ENCODE measurements at places on chromosomes 2 and 18.

DNA sequence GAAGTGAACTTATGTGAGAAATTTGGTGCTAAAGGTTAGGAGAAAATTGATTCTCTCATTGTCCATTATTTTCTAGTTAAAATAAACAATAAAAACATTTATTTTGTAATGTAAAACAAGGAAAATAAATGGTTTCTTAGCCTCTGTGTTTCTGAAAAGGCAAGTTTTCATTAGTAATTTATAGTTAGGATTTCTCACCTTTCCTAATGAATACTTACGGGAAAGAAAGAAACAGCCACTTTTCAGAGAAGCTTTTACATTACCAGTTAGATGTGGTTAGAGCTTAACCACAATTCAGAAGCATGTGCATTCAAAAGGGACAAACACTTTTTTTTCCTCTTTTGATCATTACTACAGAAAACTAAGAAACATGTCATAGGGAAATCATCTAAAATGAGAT lies 18.8 kb downstream of the NEMP2 start:
- DNase-seq = no peak

- DNase-seq = no peak
Observed at GRCh38 chr2:11705063-11705462, 35.1 kb upstream of the NTSR2 start.

DNA sequence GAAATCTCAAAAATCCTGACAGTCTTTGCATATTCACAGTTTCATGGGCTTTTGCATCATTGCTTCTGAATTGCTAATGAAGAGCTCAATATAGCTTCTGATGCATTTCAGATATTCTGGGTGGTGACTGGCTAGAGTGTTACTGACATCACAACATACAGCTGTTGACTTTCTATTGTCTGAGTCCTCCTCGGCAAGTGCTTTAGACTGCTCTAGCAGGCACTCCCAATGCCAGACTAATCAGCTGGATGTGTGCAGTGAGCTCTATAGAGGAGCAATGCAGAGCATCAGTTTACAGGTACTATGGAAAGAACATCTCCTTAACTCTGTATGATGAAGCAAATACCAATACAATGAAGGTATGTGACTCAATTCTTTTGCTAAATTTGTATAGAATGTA lies 54.9 kb downstream of the R3HDM1 start:
- DNase-seq = no peak

DNA sequence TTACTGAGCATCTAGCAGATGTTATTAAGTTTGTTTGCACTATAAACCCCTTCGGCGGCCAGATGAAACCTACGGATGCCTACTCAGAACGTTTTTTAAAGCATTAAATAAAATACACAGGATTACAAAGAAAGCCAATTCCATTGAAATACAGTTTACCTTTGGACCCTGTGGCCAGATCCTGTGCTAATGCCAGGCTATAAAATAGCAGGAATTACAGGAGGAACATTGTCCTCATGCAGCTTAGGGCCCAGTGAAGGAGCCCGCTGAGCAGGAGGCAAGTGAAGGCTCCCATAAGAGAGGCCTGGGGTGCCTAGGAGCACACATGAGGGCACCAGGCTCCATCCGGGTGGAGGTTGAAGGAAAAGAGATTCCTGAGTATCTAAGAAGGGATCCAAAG lies 310.4 kb downstream of the MTX2 start:
- DNase-seq = no peak

DNA sequence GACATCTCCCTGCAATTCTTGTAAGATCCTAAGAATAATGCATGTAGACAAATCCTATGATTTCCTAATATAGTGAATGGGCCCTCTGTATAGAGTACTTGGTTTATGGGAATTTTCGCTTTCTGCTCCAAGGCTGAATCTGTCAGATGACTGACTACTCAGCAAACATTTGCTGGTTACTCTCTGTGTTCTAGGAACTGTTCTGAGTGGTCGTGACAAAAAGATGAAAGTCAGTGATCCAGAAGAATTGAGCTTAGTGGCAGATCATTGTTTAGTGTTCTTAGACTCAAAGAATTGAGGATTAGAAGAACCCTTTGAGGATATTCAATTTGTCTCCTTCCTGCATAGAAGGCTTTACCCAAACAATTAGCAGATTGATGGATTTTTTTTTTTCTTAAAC lies 10.0 kb downstream of the XRCC5 start:
- no peak for DNase-seq

- DNase-seq = no peak
Observed at GRCh38 chr2:113225263-113226259, 51.8 kb downstream of the PSD4 start.

- no peak for DNase-seq
Observed at GRCh38 chr2:239401881-239402233, 1.0 kb upstream of the HDAC4 start.

DNA sequence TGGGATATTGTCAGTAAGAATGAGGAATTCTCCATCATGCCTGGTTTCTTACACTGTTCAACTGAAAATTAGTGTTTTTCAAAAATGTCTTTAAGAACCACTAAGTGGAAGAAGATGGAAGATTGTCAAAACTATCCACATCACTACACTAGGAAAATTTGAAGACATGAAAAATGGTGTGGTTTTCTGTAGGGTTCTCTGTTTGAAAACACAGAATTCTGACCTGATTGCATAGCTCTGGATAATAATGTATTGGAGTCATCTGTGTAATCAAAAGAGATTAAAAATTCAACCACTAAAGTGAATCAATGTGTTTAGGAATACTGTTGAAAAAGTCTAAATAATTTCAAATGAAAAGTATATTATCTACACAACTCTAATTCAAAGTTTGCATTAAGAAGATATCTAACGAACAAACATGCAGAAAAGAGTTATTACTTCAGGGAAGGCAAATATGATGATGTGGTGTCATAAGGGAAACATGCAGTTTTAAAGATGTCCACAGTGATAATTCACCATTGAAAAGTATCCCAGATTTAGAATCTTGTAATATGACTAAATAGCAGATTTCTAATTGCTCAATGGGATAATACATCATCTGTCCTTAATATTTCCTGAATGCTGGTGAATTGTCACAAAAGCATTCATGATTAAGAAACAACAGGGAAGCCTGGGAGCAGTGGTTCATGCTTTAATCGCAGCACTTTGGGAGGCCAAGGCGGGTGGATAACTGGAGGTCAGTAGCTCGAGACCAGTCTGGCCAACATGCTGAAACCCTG lies 116.9 kb downstream of the ERBB4 start:
- DNase-seq = no peak

DNA sequence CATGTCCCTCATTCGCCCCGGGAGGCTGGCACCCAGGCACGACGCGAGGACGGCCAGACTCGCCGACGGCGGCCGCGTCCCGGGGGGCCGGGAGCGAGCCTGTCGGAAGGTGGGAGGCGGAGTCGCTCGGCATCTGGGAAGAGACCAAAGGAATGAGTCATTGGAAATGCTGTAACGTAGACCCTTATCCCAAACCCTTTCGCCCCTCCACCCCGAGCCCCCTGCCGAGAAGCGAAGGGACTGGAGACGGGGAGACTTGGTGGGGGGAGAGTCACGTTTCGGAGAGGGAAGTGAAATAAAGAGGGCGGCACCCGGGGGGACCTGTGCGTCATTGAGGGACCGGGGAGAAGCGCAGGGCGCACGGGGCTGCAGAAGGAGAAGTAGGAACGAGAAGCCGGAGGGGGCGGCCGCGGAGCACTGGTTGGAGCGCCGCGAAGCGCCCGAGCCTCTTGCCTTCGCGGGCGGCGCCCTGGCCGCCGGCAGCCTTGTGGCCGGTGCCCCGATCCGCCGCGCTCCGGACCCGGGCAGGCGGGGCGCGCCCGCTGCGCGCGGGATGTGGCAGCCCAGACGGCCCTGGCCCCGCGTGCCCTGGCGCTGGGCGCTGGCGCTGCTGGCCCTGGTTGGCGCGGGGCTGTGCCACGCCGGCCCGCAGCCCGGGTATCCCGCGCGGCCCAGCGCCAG lies at the start of gene EMILIN2:
EMILIN2 (plus strand) TSS at position 371 of the 681 bp plus-strand sequence; CDS start at position 554, 183 bp downstream.
- DNase-seq = peak; percentile 28

GRCh38 chr2:42844901-42845821 lies 52.8 kb upstream of the HAAO start:
- no peak for DNase-seq

GRCh38 chr2:233807966-233808935 lies 30.1 kb downstream of the MROH2A start:
- no peak for DNase-seq

GRCh38 chr2:224004105-224004695 lies 34.9 kb downstream of the SERPINE2 start:
- no peak for DNase-seq

DNA sequence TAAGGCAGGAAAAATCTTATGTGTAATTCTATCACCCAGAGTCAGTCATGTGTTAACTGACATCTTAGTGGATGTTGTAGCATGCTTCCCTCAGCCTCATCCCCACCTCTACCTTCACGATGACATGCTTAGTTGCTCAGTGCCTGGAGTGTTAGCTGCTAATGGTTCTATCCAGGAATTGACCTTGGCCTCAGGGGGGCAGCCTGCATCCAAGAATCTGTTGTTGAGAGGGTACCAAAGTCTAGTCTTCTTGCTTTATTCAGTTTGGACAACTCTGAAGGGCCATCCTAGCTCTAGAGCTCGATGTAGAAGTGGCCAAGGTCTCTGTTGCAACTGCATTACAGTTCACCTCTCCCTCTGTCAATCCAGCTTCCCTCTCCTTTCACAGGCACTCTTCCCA lies 61.2 kb downstream of the ACYP2 start:
- no peak for DNase-seq
